Aorta (tissue), 5 donors: ENCODE measurements at places on chromosomes 4 and X. TPM values are rescaled to one million over a fixed set of nuclear protein-coding genes. Genes with fewer than 3 reads are reported as not detected.

TMEM164 gene
- total RNA-seq = 13.5 TPM

NPY1R gene
- total RNA-seq = 40.2 TPM

GAGE12F gene
- not detected for total RNA-seq

CFP gene
- 6.0 TPM for total RNA-seq

POU4F2 gene
- total RNA-seq = not detected

DUSP21 gene
- not detected for total RNA-seq

MAPK10 gene
- total RNA-seq = 40.0 TPM

TCEAL9 gene
- 53.2 TPM for total RNA-seq

TRIM60 gene
- total RNA-seq = not detected

LAMP2 gene
- 101 TPM for total RNA-seq

CT47A1 gene
- total RNA-seq = not detected

STS gene
- total RNA-seq = 12.5 TPM

EGFL6 gene
- 0.60 TPM for total RNA-seq

STK26 gene
- total RNA-seq = 6.5 TPM

GRCh38 chrX:107760304-107761077 lies 15.1 kb downstream of the TSC22D3 start:
- DNase-seq = peak; percentile 19

DNA sequence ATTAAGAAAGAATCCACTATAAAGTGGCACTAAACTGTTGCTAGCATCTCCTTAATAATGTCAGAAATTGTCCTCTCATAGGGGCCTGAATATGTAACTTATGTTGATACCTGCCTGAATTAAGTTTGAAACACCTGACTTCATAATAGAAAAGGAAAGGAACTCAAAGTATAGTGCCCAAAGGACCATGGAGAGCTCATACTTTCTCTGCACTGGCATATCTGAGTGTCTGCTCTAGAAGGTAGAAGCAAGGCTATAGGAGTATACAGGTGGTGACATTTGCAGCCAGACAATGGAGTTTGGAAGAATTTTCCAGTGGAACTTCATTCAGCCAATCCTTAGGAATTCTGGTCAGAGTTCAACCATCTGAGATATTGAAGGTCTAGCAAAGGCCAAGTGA lies 988.9 kb downstream of the RAB28 start:
- no peak for DNase-seq

DNA sequence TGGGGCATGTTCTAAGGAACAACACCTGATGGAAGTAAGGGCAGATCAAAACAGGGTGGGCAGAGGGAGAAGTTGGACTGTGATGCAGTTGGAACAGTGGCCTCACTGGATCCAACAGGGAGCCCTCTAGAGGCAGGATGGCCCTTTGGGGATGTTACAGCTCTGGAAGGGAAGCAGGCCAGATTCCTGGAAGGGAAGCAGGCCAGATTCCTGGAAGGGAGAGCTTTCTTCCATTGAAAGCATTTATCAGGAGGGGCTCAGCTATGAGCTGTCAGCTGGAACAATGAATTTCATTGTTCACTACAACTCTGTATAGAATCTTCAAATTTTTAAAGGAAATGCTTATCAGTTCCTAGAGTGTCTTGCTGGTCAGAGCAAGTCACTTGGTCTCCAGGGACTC lies 17.7 kb downstream of the IL15 start:
- DNase-seq = peak; percentile 52

- peak; percentile 89 for DNase-seq
Measured at GRCh38 chrX:41085512-41085877, 250 bp downstream of the USP9X start.

DNA sequence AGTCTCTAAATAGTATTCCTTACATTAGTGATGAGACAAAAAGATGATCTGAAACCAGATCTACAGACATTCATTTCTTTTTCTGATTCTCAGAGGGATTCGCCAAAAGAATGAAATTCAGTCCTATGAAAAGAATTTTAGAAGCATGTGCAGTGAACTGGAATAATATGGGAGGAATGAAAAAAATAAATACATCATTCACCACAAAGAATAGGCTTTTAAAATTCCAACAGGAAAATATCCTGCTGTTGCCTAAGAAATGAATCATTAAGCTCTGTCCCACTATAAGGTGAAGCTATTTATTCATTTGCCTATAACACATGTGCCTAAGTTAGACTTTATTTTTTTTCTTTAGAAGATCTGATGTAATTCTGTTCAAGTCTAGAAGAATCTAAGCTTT lies 165.9 kb downstream of the IL15 start:
- no peak for DNase-seq

GRCh38 chr4:108031427-108032083 lies 41.9 kb downstream of the HADH start:
- no peak for DNase-seq

GRCh38 chrX:69192603-69193002 lies 27.4 kb upstream of the PJA1 start:
- DNase-seq = no peak

GRCh38 chrX:254630-255215 lies 26.5 kb upstream of the PLCXD1 start:
- DNase-seq = no peak

GRCh38 chrX:39905946-39906345 lies 191.8 kb downstream of the BCOR start:
- peak; percentile 34 for DNase-seq

DNA sequence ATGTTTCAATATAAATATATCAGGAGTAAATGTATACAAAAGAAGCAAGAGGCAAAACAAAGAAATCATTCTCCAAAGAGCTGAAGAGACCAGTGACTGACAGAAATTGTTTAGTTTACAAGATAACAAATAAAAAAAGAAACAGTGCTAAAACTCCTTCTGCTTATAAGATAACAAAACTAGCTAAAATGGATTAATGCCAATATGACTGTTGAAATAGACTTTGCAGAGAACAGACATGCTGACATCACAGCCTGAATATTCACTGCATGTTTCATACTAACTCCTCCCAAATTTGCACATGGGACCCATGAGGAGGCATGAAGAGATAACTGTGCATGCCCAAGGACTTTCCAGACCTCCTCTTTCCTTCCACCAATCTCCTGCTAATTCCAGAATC lies 6.2 kb upstream of the GABRA4 start:
- no peak for DNase-seq

- no peak for DNase-seq
Measured at GRCh38 chr4:141004823-141005222, 128.4 kb downstream of the RNF150 start.

DNA sequence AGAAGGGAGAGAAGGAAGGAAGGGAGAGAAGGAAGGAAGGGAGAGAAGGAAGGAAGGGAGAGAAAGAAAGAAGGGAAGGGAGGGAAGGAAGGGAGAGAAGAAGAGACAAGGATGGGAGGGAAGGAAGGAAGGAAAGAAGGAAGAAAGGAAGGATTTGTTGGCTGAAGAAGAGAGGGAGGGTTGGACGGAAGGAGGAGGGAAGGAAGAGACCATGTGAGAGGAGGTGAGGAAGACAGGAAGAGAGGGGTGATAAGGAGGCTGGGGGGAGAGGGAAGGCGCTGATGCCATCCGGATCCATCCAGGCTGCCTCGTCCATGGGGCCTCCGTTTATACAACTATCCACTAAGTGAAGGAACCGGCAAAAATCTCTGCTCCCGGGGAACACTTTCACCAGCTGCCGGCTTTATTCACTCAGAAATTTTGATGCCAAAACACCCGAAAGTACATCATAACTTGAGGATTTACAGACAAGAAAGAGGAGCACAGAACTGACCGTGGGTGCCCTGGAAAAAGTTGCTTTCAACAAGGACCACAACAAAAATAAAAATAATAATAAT lies 14.9 kb downstream of the DHRSX start:
- DNase-seq = no peak

DNA sequence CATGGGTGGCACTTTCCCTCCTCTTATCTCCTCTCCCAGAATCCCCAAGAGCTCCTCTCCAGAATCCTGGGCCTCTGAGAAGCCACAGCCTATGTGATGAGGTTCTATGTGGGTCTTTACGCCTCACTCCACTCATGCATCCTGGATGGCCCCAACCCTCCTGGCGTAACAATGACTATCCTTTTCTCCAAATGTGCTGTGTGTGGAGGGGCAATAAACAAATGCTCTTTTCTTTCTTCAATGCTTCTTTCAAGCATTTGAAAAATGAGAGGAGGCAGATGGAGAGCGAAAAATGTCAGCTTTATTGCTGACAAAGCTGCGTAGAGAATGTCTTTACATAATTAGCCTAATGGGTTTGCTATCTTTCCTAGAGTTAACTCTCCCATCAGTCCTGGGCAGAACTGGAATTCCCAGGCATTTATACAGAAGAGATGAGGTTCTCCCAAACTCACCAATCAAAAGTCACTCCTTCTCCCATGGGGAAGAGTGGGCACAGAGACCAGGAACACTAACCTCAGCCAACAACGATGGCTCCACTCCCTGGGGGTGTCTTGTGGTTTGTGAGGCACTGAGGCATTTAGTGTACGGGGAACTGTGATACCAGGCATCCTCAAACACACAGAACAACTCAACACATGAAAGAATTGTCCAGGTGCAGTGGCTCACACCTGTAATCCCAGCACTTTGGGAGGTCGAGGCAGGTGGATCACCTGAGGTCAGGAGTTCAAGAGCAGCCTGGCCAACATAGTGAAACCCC lies 118.9 kb upstream of the SLC34A2 start:
- no peak for DNase-seq

- no peak for DNase-seq
Measured at GRCh38 chrX:136714626-136715599, 65.8 kb downstream of the ARHGEF6 start.

DNA sequence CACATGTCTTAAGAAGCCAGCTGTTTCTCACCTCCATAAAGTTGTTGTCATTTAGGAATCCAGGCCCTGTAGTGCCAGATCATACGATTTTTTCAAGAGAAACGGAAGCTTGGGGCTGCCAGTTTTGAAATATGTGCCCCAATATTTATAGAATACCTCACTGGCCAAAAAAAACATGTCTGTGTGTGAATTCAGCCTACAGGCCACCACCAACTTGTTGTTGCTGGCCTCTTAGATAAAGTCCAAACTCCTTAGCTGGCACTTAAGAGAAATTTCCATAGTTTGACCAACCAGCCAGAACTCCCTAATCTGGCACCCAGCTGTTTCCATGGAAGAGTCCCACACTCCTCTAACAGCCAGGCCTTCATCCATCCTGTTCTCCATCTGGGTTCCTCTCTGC lies 74.1 kb downstream of the WDR19 start:
- peak; percentile 55 for DNase-seq

DNA sequence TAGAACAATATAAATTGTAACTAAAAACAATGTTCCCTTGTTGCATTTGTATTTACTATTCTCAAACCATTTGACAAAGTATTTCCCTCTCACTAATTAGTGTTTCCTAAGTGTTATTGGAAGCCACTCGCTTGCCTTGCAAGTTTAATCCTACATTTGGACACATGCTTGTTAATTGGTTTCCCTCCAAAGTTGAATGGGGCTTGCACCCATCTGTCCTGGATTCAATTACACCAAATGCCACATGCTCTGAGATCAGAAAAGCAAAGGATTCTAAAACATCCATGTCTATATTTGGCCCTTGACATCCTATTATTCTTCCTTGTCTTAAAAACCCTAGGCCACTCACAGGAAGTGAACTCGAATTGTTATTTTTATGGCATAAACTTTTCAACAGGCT lies 146.6 kb downstream of the AMELX start:
- DNase-seq = no peak

DNA sequence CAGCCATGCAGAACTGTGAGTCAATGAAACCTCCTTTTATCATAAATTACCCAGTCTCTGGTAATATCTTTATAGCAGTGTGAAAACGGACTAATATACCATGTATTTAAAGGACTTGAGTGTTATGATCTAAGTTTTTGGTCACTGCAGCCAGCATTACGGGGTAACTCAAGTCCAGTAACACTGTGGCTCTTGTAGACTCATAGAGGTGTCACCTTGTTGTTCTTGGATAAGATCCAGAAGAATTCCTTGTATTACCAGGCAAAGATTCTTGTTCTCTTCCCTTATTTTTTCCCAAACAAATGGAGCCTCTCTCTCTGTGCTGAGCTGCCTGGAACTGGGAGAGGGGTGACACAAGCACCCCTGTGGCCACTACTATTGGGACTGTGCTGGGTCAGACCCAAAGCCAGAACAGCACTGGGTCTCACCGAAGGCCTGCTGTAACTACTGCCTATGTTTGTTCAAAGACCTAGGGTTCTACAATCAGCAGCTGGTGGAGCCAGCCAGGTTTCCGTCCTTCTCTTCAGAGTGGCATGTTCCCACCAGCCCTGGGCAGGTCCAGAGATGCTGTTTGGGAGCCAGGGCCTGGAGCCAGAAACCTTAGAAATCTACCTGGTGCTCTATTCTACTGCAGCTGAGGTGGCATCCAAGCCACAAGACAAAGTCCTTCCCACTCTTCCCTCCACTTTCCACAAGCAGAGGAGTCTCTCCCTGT lies 43.7 kb upstream of the MED14 start:
- no peak for DNase-seq

DNA sequence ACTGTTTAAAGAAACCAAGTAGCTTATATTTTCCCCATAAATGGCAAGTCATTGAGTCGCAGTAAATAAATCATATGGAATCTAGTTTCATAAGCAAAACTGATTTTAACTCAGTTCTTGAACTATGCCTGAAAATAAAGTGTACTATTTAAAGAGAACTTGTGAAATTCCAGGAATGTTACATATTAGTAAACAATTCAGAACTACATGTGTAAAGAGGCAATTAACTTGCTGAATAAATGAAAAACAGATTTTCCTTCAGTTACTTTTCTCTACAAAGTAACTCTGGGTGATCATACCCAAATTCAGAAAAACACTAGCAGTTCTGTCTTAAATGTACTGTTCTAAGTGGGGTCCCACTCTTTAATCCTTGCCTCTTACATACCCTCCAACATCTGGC lies 236.1 kb upstream of the EDNRA start:
- DNase-seq = no peak

DNA sequence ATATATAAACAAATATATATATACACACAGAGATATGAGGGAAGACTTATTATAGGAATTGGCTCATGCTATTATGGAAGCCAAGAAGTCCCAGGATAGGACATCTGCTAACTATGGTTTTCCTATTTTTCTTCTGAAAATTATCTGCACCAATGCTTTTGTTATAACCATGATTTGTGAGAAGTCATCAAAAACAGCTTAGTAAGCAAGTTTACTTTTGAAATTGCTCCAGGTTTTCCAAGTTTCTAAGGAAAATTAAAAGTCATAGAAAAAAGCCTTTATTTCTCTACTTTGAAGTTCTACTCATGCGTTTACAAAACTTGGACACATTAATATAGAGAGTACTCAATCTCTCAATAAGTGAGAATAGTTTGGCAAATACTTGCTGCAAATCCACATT lies 213.1 kb downstream of the TRAM1L1 start:
- DNase-seq = no peak

GRCh38 chr4:55296096-55296495 lies 49.9 kb upstream of the SRD5A3 start:
- DNase-seq = no peak

DNA sequence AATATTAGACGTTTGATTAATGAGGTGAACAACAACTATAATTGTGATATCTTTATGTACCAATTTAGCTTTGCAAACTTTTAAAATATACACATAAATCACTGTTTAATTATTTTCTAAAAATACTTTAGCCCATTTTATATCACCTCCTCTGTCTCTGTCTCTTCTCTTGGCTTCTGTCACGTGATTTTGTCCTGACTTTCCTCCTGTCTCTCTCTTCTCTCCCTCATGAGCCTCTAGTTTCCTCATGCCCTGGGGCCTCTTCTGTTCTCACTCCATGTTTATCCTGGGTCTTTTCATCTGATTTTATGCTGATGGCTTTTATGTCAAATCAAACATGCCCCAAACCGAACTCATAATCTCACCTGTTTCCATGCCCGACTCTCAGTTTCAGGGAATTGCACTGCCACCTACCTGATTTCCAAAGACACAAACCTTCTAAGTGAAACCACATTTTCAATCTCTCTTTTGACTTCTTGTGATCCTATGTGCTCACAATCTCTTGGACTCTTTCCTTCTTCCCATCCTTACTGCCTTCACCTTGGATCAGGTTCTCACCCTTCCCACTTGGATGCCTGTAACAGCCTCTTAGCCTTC lies 303.0 kb upstream of the GALNT7 start:
- DNase-seq = no peak
